ENCODE measurements at places on chromosomes 2 and 18.

- DNase-seq = no peak
- H3K27me3 ChIP-seq = no peaks in the 10 kb centered on the region
- peaks cover 12% of the 10 kb centered on the region for H3K36me3 ChIP-seq
- H3K27ac ChIP-seq = no peak overlapping the region
- H3K4me3 ChIP-seq = no peak overlapping the region
Observed at GRCh38 chr2:8806885-8807704, 30.3 kb downstream of the KIDINS220 start.

- DNase-seq = peak; percentile 66
- H3K27ac ChIP-seq = no peak overlapping the region
- H3K36me3 ChIP-seq = no peaks in the 10 kb centered on the region
Observed at GRCh38 chr2:233354971-233355574, 779 bp downstream of the DGKD start.

DNA sequence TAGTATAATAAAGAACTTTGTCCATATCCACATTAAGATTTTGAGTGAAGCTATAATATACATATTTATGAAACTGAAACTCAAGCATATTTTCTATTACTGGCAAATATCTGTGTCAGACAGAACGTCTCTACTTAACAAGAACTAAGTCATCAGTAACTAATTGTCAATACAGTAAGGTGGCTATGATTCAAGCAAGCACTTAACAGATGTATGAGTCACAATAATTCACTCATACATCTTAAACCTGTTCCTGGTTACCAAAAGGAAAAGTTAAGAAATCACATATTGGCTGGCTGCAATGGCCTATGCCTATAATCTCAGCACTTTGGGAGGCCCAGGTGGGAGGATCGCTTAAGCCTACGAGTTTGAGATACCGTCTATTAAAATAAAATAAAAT, 96.0 kb downstream of the SOS1 start:
- no peak for DNase-seq
- no peak overlapping the region for H3K4me3 ChIP-seq
- no peaks in the 10 kb centered on the region for H3K36me3 ChIP-seq
- H3K4me1 ChIP-seq = peaks cover 5% of the 10 kb centered on the region
- no peaks in the 10 kb centered on the region for H3K27me3 ChIP-seq

DNA sequence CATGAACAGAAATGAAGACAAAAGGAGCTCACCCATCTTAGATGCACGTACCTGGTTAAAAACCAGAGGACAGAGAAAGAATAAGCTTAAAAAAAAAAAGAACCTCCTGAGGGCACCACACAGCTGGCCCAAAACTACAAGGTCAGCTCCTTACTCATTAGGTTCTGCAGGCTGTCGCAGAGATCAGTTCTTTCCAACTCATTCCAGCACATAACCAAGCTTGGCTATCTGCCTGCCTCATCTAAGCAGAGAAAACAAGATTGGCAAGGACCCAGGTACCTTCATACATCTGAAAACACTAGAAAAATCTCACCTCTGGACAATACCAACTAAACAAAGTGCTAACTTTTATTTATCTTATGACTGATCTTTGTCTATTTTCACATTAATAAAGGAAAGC, 89.9 kb downstream of the NOL10 start:
- no peak overlapping the region for H3K27ac ChIP-seq
- no peaks in the 10 kb centered on the region for H3K27me3 ChIP-seq
- no peak overlapping the region for H3K4me3 ChIP-seq
- no peak for DNase-seq

- no peaks in the 10 kb centered on the region for H3K36me3 ChIP-seq
- no peak for DNase-seq
- H3K27me3 ChIP-seq = no peaks in the 10 kb centered on the region
- H3K4me3 ChIP-seq = no peak overlapping the region
- H3K4me1 ChIP-seq = no peaks in the 10 kb centered on the region
- no peak overlapping the region for H3K27ac ChIP-seq
Observed at GRCh38 chr2:38207168-38207567, 131.2 kb upstream of the CYP1B1 start.

GRCh38 chr2:53475321-53475720, 292.3 kb upstream of the CHAC2 start:
- no peaks in the 10 kb centered on the region for H3K27me3 ChIP-seq
- no peak for DNase-seq
- no peaks in the 10 kb centered on the region for H3K4me1 ChIP-seq
- no peaks in the 10 kb centered on the region for H3K36me3 ChIP-seq
- no peak overlapping the region for H3K4me3 ChIP-seq

GRCh38 chr2:236998758-236999157, 86.9 kb upstream of the COPS8 start:
- H3K27me3 ChIP-seq = no peaks in the 10 kb centered on the region
- H3K36me3 ChIP-seq = no peaks in the 10 kb centered on the region
- H3K4me1 ChIP-seq = no peaks in the 10 kb centered on the region
- no peak overlapping the region for H3K27ac ChIP-seq
- no peak overlapping the region for H3K4me3 ChIP-seq
- DNase-seq = no peak

DNA sequence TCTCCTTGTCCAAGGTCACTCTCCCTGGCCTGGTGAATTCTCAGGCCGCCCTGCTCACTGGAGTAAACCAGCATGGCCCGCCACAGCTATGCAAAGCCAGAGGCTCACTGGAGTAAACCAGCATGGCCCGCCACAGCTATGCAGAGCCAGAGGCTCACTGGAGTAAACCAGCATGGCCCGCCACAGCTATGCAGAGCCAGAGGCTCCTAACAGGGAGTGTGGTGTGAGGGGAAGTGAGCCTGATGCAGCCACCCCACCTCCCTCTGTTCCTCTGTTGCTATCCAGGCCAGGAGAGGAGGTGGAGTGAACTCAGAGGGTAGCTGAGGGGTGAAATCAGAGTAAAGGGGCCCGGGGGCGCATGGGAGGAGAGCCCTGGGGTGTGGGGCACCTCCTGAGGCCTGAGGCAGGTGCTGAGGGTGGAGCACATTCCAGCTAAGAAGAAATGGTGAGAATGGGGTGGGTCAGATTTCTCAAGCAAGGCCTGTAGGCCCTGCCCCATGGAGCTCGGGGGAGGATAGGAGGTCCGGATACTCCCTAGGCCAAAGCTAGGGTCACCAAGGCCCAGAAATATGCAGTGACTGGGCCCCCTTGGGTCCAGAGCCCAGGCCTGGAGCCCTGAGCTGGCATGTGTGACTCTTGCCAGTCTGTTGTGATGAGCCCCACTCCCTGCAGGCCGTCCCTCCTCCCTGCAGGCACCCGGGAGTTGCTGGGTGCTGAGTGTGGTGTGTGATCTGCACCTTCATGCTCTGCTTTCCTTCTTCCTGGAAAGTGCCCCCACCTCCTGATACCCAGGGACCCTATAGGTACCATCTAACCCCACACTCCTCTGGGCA, 1.5 kb downstream of the ATP6V1B1 start:
- DNase-seq = no peak
- H3K36me3 ChIP-seq = no peaks in the 10 kb centered on the region
- H3K4me3 ChIP-seq = no peak overlapping the region
- H3K27me3 ChIP-seq = no peaks in the 10 kb centered on the region
- H3K27ac ChIP-seq = no peak overlapping the region

- no peak overlapping the region for H3K27ac ChIP-seq
- no peak overlapping the region for H3K4me3 ChIP-seq
- DNase-seq = no peak
- no peaks in the 10 kb centered on the region for H3K36me3 ChIP-seq
- H3K4me1 ChIP-seq = no peaks in the 10 kb centered on the region
- no peaks in the 10 kb centered on the region for H3K27me3 ChIP-seq
Observed at GRCh38 chr18:68826121-68826520, 28.2 kb downstream of the CCDC102B start.

DNA sequence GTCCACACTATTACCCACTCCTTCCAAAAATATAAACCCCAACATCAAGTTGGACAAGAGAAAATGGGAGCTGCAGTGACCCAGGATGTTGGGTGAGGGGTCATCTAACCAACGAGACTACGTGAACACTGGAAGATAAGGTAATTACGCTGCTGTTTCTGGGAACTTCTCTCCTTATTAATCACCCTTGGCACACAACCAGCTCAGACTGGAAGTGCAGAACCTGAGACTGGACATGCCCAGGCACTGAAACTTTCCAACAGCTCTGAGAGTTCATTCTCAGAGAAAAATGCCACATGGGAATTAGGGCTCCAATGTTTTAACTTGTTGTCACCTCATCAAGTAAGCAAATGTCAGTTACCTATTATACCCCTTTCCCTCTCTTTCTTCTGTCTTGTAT, 135.3 kb downstream of the CCDC148 start:
- H3K4me3 ChIP-seq = no peak overlapping the region
- no peaks in the 10 kb centered on the region for H3K27me3 ChIP-seq
- no peak for DNase-seq
- no peak overlapping the region for H3K27ac ChIP-seq
- H3K36me3 ChIP-seq = no peaks in the 10 kb centered on the region

DNA sequence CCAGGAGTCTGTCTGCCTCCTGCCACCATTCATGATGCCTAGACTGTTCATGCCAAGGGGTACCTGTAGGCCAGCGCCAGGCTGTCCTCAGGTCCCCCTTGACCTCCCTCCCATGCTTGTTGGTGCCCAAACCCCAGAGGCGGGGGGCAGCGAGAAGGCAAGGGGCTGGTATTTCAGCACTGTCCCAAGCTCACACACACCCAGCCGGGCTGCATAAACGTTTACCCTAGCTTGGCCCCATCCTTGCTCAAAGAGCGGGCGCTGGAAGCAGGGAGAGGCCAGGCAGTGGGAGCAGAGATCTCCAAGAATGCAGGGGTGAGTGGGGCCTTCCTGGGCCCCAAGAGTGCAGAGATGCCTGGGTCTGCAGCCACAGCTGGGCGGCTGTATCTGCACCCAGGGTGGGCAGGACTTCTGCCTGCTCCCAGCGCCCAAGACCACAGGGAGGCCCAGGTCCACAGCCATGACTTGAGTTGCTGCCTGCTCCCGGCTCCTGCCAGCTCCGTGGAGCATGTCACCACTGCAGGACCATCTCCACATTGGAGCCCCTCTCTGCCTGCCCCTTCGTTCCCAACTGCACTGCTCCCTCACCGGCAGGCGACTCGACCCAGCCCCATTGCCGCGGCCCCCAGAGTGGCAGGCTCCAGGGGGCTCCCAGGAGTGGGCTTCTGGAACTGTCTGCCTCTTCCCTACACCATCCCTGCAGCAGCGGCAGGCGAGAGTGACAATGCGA, 616.6 kb downstream of the METTL4 start:
- DNase-seq = no peak
- H3K36me3 ChIP-seq = no peaks in the 10 kb centered on the region
- H3K4me1 ChIP-seq = no peaks in the 10 kb centered on the region
- H3K4me3 ChIP-seq = no peak overlapping the region
- H3K27ac ChIP-seq = no peak overlapping the region

GRCh38 chr2:28129955-28130695, 239.6 kb downstream of the BABAM2 start:
- H3K4me3 ChIP-seq = no peak overlapping the region
- no peaks in the 10 kb centered on the region for H3K4me1 ChIP-seq
- no peaks in the 10 kb centered on the region for H3K27me3 ChIP-seq
- H3K27ac ChIP-seq = no peak overlapping the region
- no peaks in the 10 kb centered on the region for H3K36me3 ChIP-seq
- no peak for DNase-seq

GRCh38 chr2:123953846-123954245, 71.2 kb upstream of the CNTNAP5 start:
- no peaks in the 10 kb centered on the region for H3K4me1 ChIP-seq
- no peak for DNase-seq
- H3K36me3 ChIP-seq = no peaks in the 10 kb centered on the region
- no peak overlapping the region for H3K4me3 ChIP-seq
- no peaks in the 10 kb centered on the region for H3K27me3 ChIP-seq
